ENCODE measurements at places on chromosomes 5 and 9. TPM values are rescaled to one million over a fixed set of nuclear protein-coding genes. Genes with fewer than 3 reads are reported as not detected.

The IFNA1 gene
- not detected for total RNA-seq

The REEP2 gene
- total RNA-seq, result 0.65 TPM

The MYMK gene
- total RNA-seq, result not detected

The SNX24 gene
- 5.8 TPM for total RNA-seq

The CTSL gene
- total RNA-seq, result 94.5 TPM

The RANBP17 gene
- 5.5 TPM for total RNA-seq

The PRELID2 gene
- 17.0 TPM for total RNA-seq

The WDR38 gene
- total RNA-seq, result not detected

The DNAH5 gene
- total RNA-seq, result 0.82 TPM

The TMEM252 gene
- total RNA-seq, result not detected

The ALDH1A1 gene
- 3,182 TPM for total RNA-seq

The CCIN gene
- total RNA-seq, result 0.16 TPM

The NCS1 gene
- total RNA-seq, result 15.5 TPM

The JADE2 gene
- total RNA-seq, result 33.3 TPM

The GPRIN1 gene
- total RNA-seq, result 2.9 TPM

The KIF4B gene
- total RNA-seq, result 0.38 TPM

The OSMR gene
- total RNA-seq, result 21.2 TPM

The SEMA5A gene
- 0.31 TPM for total RNA-seq

The OR13C3 gene
- total RNA-seq, result not detected

The FAM151B gene
- 1.9 TPM for total RNA-seq

The ASPN gene
- not detected for total RNA-seq

The MTAP gene
- 25.6 TPM for total RNA-seq

The MAP1B gene
- 35.5 TPM for total RNA-seq

The IFNA7 gene
- not detected for total RNA-seq

The CDKN2B-AS1 gene
- 1.9 TPM for total RNA-seq

The IFNA6 gene
- not detected for total RNA-seq

The ALAD gene
- 24.0 TPM for total RNA-seq

The CCDC69 gene
- total RNA-seq, result 5.1 TPM

The CCNO gene
- 0.16 TPM for total RNA-seq

The TSSK1B gene
- not detected for total RNA-seq

The OR5C1 gene
- total RNA-seq, result not detected

The TLR4 gene
- 211 TPM for total RNA-seq

The AQP7 gene
- total RNA-seq, result not detected

The GFI1B gene
- total RNA-seq, result not detected

The EPB41L4B gene
- total RNA-seq, result 0.16 TPM

The TMEM232 gene
- 0.63 TPM for total RNA-seq

The SCGB3A1 gene
- total RNA-seq, result 0.32 TPM

The INSL6 gene
- not detected for total RNA-seq

The PCDHA12 gene
- not detected for total RNA-seq

The TEX48 gene
- total RNA-seq, result not detected

The PCSK5 gene
- total RNA-seq, result 2.5 TPM

The PDE6A gene
- 0.06 TPM for total RNA-seq

The CAMK2A gene
- not detected for total RNA-seq

The OTULINL gene
- total RNA-seq, result 0.49 TPM

The SLC24A2 gene
- total RNA-seq, result not detected

The IL9 gene
- not detected for total RNA-seq

The EIF4E1B gene
- total RNA-seq, result not detected

The C9 gene
- 0.57 TPM for total RNA-seq

The PGM5 gene
- 108 TPM for total RNA-seq

The IFNA13 gene
- not detected for total RNA-seq

The PCDH1 gene
- total RNA-seq, result 196 TPM
